Dorsolateral prefrontal cortex (tissue), 122 donors: ENCODE measurements at places on chromosomes 4 and X.

- DNase-seq = no peak
Observed at GRCh38 chr4:89222170-89222569, 85.4 kb downstream of the GPRIN3 start.

GRCh38 chr4:181200076-181200475 lies 1043.1 kb upstream of the TENM3 start:
- no peak for DNase-seq

DNA sequence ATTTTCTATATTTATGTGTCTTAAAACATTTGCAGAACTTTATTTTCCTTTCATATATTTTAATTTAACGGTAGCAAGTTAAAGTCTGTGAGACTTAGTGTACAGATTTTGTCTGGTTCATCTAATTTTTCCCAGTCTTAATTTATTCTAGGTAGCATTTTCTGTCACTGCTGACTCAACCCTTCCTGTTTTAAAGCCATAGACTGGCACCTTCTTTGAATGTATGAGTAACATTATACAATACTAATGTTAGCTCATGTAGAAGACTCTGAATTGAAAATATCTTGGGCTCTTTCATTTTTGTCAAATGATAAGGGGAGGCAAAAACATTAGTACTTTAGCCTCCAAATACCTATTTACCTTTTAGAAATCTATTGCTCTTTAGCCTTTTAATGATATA lies 43.6 kb downstream of the BLTP1 start:
- DNase-seq = no peak

GRCh38 chr4:173572493-173573129 lies 42.6 kb upstream of the HAND2 start:
- no peak for DNase-seq

GRCh38 chr4:61200916-61201526 lies 895 bp downstream of the ADGRL3 start:
- peak; percentile 21 for DNase-seq

- DNase-seq = no peak
Observed at GRCh38 chr4:15982842-15983524, 20.0 kb upstream of the FGFBP2 start.

DNA sequence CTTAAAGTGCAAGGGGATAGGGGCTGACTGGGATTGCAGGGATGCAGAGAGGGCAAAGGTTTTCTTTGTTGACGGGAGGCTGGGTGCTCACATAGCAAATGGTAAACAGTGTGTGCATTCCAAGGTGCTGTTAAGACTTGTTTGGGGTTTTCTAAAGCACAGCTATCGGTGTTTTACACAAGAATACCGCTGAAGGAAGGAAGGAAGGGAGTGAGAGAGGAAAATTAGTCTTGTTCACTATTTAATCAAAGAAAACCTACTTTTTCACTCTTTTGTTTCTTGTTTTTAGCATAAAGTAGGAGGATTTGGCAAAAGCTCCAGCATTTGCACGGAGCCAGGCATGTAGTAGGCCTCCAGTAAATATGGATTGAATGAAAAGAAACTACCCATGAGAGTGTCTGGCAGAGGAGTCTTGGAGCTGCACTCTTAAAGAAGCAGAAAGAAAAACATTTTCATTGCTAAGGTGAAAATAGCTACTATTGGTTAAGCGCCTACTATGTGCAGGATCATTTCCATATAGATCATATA lies 99.7 kb downstream of the FIP1L1 start:
- no peak for DNase-seq

GRCh38 chr4:112747036-112747435 lies 110.1 kb downstream of the LARP7 start:
- no peak for DNase-seq

- peak; percentile 24 for DNase-seq
Observed at GRCh38 chr4:1398681-1399507, 7.3 kb downstream of the NKX1-1 start.

DNA sequence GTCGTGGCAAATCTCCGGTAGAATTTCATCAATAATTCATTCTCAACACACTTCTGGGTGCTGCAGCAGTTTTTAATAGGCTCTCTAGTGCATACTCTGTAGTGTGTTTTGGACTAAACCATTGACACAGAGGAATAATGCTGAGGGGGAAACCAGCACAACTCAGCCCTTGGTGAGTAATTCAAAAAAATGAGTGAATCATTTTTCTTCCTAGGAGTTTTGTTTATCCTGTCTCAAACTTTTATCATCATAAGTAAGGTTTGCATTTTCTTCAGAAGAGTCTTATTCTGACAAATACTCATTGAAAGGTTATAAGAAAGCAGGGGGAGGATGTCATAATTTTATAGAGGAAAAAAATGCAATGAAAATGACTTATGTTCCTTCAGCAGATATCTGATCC lies 2542.7 kb downstream of the PCDH7 start:
- no peak for DNase-seq

GRCh38 chr4:37827030-37827685 lies 672 bp downstream of the PGM2 start:
- DNase-seq = peak; percentile 27

GRCh38 chr4:6918338-6918737 lies 8.7 kb downstream of the TBC1D14 start:
- no peak for DNase-seq

GRCh38 chrX:18003876-18004275 lies 142.8 kb upstream of the RAI2 start:
- no peak for DNase-seq

DNA sequence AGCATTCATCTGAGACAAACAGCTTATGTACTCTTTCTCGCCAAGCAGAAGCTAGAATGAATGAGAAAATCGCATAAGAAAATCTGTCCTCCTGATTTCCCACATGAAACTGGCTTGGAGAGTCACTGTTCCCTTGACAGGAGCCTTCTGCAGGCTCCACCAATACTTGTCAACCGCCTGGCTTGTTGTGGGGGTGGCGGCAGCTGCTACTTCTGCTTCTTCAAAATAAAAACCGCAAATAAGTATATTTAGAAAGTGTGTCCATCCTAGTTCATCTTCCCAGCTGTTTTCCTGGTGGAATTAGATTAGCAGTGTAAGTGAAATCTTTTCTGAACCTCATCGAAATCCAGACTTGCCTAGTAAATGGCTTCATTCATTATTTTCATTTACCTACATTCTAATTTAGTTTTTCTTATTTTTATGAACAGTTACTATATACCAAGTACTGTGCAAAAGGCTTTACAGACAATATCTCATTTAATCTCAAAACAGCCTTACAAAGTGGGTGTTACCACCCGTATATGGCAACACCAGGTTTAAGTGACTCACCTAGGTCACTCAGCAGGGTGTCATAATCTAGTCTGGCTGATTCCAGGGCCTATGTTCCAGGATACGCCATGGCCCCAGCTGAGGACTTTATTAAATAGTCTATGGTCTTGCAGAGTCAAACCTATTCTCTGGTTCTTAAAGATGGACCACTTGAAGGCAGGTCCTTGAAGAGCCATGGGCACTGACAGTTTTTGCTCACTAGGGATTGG lies 104.6 kb upstream of the IGFBP7 start:
- DNase-seq = no peak

- no peak for DNase-seq
Observed at GRCh38 chrX:47628982-47629381, 748 bp downstream of the CFP start.

DNA sequence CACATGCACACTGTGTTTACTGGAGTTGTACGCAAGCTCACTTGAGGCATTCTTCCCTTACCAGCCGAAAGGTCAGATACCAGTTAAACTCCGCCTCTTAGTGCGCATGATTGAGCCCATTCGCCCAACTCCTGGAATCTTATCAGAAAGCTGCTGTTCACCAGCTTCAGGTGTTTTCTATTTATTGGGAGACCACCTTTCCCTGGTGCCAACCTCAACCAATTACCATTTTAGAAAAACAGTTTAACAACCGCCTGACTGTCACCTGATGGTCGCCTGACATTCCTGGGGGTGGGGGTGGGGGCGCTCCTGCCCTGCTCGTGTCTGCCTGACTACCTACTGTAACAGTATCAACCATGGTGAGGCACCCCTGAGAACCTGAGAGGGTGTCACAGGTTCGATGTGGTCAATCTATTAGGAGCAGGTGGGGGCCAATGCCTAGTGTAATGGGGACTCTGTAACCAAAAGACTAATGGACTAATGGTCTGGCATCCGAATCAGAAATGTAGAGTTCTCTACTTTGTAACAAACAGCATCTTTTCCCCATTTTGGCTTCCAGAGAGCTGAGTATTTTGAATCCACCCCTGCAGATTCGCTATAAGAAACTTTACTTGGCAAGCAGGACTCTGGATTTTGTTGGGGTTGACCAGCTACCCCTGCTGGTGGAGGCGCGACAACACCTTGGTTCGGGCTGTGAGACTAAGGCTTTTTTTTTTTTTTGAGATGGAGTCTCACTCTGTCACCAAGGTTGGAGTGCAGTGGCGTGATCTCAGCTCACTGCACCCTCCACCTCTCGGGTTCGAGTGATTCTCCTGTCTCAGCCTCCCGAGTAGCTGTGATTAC lies 58.2 kb upstream of the ZNF157 start:
- no peak for DNase-seq

GRCh38 chr4:121187206-121187605 lies 23.1 kb upstream of the TNIP3 start:
- DNase-seq = no peak
